ENCODE measurements at places on chromosomes 6 and 20.

DNA sequence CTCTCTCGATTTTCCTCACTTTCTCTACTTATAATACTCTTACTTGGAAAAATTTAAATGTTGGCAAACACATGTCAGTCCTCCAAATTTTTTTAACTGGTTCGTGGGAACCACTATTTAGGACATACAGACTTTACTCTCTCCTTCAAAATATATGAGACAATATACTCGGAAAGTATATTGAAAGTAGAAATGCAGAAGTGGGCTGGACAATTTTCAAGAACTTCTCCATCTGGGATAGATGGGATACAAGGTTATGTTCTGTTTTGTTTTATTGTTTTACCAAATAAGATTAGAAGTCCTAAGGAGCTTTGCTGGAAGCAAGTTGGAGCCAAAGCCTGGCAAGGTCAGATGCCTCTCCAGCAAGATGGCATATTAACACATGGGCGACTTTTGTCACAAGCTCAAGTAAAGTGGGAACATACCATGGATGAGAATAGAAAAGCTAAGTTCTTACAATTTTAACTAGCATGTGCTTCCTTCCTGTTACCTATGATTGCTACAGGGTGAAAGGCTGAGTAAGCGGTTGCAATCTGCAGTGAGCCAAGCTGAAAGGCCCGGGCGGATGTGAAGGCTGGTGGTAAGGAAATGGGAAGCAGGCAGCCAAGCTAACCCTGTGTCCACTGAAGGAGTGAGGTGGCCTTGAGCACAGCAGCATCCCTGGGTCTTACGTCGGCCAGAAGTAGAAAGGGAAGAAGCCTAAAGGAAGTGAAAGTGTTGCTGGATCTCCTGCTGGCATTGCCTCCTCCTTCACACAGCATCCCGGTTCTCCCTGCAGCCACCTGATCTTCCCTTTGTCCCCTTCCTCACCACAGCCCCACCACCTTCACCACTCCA lies 7.1 kb downstream of the MAP3K5 start:
- DNase-seq = peak; percentile 52

DNA sequence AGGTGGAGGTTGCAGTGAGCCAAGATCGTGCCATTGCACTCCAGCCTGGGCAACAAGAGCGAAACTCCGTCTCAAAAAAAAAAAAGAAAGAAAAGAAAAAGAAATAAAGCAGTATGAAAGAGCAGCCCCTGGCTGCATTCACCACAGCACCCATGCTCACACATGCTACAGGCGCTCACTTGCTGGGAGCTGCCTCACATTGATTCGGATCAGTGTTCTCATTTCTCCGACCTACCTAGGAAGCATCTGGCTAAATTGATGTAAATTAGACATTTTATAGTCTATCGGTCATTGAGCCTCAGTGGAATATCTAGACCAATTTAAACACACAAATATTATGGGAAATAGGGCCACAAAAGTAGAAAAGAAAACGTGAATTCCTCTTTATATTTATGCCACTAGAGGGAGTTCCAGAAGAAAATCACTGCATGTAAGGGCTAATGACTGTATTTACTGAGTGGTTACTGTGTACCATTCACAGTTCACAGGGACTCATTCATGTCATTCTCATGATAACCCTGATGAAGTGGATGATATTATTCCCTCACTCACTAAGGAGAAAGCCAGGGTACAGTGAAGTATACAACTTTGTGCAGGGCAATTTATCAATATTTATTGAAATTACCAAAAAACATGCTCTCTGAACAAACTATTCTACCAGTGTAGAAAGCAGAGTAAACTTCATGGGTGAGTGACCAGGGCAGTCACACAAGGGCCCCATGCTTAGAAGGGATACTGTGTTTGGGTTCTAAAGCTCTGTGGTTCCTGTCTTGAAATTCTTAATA lies 5.3 kb upstream of the MOG start:
- DNase-seq = peak; percentile 66

- no peak for DNase-seq
Observed at GRCh38 chr6:22880686-22881433, 311.5 kb downstream of the HDGFL1 start.

GRCh38 chr6:121522771-121523386 lies 87.4 kb downstream of the GJA1 start:
- DNase-seq = no peak

DNA sequence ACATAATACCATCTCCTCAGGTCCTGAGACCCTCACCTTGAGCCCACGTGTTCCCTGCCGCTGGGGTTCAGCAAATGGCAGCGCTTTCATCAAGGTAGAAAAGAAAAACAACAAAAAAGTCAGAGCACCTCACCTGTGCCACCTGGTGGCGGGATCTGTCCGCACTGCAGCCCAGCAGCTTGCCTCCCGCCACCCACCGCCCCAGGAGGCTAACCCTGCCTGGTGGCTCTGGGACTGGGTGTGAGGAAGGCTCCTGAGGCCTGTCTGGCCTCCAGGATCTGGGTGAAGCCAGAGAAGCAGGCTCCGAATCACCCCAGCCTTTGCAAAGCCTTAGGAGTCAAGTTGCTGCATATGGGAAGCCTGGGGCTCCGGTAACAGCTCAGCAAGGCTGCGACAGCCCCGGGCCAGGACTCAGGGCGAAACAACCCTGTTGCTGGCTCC lies 270.8 kb downstream of the BMP7 start:
- DNase-seq = peak; percentile 3

GRCh38 chr6:138422861-138423260 lies 18.8 kb downstream of the HEBP2 start:
- DNase-seq = no peak

GRCh38 chr6:125832391-125833117 lies 41.8 kb downstream of the NCOA7 start:
- DNase-seq = no peak

- no peak for DNase-seq
Observed at GRCh38 chr6:168368066-168368820, 48.7 kb upstream of the DACT2 start.

DNA sequence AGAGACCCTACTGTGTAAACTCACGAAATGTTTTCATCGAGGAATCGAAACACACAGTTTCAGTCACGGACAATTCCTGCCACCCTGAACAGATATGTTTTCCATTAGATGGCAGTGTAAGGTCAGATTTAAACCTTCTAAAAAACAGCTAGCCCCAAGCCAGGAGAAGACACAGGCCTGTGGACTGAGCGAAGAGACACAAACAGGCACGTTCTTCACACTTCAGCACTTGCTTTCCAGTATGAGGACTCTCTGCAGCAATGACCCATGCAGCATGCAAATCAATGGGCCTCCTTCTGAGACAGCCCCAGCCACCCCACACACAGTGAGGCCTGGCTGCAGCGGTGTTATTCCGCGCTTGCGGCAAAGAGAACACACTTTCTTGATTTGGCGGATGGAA lies 31.9 kb downstream of the HUS1B start:
- DNase-seq = peak; percentile 33

DNA sequence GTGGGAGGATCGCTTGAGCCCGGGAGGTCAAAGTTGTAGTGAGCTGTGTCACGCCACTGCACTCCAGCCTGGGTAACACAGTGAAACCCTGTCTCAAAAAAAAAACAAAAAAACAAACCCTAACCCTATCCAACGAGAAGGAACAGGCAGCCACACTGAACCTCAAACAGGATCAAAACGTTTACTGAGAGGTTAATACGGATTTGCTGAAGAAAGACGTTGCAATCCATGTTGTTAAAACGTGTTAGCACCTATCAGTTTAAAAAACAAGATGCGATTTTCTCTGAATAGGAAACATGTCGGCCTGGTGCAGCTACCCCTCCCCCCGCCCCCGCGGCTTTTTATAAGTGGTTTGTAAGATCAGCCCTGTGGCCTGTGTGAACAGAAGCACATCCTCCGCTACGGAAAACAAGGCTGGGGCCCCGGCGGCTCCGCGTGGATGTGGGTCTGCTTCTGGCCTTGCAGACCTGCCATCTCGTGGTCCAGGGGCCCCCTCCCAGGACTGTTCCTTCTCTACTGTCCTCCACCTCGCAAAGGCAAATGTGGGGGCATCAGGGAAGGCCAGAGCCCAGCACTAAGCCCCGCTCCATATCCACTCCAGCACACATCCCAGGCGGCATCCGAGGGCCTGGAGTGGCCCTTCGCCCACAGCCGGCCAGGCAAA lies 11.4 kb downstream of the SLC2A4RG start:
- DNase-seq = no peak

GRCh38 chr6:30937265-30937664 lies 3.5 kb upstream of the MUCL3 start:
- no peak for DNase-seq

GRCh38 chr6:36195471-36196112 lies 952 bp upstream of the BRPF3 start:
- DNase-seq = peak; percentile 52

GRCh38 chr6:16602035-16602434 lies 159.2 kb downstream of the ATXN1 start:
- DNase-seq = no peak

GRCh38 chr6:4885341-4885933 lies 109.2 kb downstream of the CDYL start:
- no peak for DNase-seq

GRCh38 chr20:51758978-51759544 lies 9.1 kb downstream of the ATP9A start:
- DNase-seq = no peak

DNA sequence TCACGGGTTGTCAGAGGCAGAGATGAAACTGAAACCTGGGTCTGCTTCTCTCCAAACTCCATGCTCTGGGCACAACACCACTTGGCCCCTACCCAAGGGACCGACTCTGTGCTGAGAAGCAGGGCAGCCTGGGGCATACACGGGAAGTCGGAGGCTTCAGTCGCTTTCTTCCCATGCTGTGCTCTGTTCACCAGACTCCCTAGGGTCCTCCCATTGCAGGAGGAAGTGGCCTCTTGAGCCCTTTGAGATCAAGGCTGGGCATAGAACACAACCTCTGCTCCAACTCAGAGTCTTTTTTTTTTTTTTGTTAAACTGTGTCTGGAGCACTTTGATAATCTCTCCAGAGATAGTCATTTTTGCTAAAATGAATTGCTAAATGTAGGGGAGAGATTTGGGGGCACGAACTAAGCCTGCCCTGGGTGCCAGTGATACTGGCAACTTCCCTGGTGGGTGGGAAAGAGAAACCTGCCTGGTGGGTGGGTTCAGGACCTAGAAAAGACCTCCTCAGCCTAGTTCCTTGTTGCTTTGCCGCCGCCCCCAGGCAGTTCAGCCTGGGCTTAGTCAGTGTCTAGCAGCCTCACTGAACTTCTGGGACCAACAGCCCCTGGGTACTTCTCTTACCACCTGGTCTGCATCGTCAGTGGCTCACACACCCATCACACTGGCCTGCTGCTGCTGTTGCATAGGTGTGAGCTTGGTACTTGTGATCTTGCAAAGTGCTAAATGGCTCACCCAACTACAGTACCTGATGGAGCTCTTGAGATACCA lies 62.0 kb downstream of the PPP1R14C start:
- no peak for DNase-seq

DNA sequence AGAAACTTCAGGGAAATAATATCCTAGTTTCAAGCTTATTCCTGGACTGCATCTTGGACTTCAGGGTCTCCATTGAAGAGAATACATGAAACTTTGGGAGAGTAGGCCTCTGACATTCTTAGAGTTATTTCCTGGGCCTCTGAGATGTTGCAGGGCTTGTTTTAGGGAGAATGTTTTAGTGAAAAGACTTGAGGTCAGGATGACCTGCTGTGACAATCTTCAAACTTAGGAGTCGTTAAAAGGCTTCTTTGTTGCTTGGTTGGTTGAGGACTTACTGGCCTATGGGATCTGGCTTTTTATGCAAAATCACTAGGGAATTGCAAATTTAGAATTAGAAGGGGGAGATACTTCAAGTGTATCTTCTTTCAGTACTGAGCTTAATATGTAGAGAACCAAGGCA lies 613.2 kb upstream of the FLRT3 start:
- DNase-seq = no peak

GRCh38 chr20:11676630-11677287 lies 240.9 kb upstream of the BTBD3 start:
- DNase-seq = peak; percentile 80

DNA sequence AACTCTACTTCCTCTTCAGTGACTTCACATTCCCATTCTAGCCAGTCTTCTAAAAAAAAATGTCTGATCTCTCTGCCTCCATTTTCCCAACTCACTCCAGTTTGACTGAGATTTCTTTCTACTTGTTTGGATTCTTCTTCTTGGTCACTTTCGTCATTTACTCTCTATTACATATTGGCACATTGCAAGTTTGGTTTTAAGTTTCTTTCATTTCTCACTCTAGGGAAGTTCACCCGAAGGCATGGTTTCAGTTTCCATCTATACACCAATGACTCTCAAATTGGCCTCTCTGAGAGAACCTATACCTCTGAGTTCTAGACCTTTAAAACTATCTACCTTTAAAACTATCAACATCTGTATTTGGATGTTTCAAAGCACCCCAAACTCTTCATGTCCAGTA lies 51.3 kb downstream of the CD109 start:
- DNase-seq = no peak

- DNase-seq = no peak
Observed at GRCh38 chr6:11606332-11606731, 68.8 kb downstream of the TMEM170B start.

Data from cerebellar cortex (tissue), 1 donor.